ENCODE measurements at places on chromosomes 11 and 22.

GRCh38 chr11:88626216-88626615, 288.7 kb upstream of the CTSC start:
- no peak for DNase-seq

- DNase-seq: no peak
Measured at GRCh38 chr11:82732734-82733443, 775 bp downstream of the FAM181B start.

DNA sequence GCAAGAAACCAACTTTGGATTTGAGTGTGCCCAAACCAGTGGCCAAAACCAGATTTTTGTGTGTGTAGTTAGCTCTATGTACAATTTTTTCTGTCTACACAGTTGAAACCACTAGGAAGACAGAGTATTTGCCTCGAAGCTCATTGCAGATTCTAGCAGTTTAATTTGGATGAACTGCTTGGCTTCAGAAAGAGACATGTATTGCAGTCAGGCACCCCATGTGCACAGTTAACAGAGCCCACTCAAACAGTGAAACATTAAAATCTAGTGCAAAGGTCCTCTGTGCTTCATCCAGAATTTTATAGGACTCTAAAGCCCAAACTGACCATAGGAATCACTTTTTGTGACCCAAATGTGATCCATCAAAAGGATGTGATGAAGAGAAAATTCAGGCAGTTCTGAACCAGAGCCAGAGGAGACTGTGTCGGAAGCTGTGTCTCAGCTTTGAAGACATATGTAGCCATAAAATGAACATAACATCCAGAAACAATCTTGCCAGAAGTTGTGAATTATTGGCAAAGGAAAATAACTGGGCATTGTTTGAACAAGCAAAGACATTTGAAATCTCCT, 82.7 kb downstream of the PANX1 start:
- DNase-seq: no peak

DNA sequence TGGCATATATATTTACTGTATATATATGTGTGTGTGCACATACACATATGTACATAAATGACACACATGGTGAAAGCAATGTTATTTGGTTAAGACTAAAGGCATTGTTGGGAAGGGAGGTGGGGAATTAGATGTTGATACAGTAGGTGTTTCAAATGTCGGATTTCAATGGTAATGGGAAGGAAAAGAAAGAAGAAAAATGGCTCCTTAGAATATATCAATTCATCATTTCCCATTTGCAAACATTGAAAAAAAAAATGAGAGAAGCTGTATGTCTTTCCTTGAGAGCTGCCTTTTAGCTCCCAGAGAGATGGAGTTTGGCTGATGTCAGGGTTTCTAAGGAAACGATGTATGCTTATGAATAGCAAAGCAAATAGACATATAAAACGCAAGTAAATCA, 33.4 kb upstream of the ATXN10 start:
- DNase-seq: no peak
